ENCODE measurements at places on chromosomes 7 and 10.

DNA sequence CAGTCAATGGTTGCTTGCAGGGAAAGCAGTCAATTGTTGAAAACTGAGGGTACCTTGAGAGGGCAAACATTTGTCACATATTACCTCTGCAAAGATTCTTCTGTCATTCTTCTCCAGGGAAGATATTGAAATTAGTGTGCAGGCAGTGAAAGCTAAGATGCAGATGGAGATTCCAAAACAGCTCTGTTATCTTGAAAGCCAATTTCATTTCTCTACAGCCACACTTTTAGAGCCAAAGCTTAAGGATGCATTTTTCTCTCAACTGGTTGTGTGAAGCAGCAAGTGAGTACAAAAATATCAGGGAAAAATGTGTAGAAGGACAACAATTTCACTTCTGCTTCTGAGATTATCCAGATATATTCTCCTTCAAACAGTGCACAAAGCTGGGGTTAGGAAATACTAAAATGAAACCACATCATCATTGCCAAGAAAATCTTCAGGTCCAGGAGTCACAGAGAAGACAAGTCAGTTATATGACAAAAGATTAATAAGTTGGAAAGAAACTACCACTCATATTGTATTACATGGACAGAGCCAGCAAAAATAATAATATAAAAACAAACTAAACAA lies 16.3 kb downstream of the SGMS1 start:
- no peak for DNase-seq

- DNase-seq: no peak
Measured at GRCh38 chr7:41889472-41889871, 186.6 kb upstream of the INHBA start.

- no peak for DNase-seq
Measured at GRCh38 chr10:129716881-129717280, 247.2 kb downstream of the EBF3 start.

GRCh38 chr10:88374392-88375175 lies 208.5 kb downstream of the RNLS start:
- no peak for DNase-seq

DNA sequence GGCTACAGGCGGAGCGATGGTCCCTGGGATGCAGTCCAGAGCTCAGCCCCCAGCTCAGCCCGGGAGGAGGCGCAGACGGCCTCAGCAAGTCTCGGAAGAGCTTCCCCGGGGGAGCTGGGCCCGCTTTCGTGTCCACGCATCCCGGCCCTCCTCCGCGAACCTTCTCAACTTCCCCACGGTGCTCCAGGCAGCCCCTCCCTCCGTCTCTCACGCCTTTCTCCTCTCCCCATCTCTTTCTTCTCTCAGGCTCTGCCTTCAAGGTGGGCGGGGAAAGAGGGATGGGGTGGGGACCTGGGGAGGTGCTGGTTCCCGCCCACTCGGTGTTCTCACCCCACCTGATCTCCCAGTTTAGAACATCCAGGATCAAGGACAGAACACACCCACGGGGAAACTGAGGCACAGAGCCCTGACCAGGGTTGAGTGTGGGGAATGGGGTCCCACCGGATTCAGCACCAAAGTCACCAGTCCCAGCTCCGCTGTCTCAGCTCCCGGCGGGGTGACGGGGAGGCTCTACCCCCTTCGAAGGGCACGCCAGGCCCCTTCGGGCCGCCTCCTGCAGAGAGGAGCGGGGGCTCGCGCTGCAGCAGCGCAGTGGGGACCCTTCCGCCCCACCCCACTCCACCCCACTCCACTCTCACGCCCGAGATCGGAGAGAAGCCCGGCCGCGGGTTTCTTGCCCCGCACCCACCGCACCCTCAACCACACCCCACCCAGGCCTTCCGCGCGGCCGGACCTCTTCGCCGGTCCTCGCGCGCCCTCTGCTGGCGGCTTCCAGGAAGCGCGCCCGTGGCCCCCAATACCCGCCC lies 18.2 kb downstream of the POLL start:
- peak; percentile 69 for DNase-seq

- DNase-seq: no peak
Measured at GRCh38 chr7:105519353-105519752, 2.7 kb downstream of the PUS7 start.

DNA sequence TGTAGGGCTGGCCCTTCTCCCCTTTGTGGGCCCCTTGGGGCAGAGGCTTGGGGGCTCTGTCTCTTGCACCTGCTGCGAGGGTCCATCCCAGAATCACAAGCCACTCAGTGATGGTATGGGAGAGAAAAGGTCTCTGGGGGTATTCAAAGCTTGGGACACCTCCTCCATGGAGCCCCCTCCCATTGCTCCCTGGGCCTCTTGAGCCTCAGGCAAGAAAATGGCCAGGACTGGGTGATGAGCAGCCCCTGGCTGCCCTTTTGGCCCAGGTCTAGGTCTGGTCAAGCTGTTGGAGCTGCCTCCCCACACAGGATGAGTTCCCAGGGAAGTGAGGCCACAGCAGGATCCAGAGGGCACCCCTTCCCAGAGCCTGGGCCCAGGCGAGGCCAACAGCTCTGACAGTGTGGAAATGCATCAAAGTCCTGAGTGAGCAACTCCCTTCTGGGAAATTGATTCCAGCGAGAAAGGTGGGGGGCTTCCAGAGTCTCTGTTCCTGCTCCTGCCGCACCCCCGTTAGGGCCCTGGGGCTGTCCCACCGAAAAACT lies 3.4 kb upstream of the MYL7 start:
- DNase-seq: no peak

DNA sequence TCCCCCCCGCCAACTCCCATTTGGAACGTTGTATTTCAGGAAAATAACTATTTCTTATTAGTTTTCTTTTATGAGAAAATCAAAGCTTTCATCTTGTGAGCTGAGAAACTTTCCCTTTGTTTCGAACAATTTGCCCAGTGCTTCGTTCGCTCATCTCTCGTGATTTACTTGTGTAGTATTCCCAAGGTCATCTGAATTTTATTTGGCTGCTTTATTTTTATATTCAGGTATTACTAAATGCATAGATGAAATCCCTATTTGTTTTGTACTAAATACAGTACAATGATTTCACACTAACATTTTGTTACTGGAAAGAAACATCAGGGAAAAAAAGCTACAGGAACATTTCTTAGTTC lies 12.0 kb upstream of the EBLN1 start:
- DNase-seq: no peak

- no peak for DNase-seq
Measured at GRCh38 chr10:86888585-86889381, 68.6 kb downstream of the MMRN2 start.

GRCh38 chr10:25232204-25232603 lies 57.4 kb downstream of the GPR158 start:
- DNase-seq: no peak

GRCh38 chr10:129046962-129047361 lies 420.1 kb upstream of the MGMT start:
- DNase-seq: no peak

DNA sequence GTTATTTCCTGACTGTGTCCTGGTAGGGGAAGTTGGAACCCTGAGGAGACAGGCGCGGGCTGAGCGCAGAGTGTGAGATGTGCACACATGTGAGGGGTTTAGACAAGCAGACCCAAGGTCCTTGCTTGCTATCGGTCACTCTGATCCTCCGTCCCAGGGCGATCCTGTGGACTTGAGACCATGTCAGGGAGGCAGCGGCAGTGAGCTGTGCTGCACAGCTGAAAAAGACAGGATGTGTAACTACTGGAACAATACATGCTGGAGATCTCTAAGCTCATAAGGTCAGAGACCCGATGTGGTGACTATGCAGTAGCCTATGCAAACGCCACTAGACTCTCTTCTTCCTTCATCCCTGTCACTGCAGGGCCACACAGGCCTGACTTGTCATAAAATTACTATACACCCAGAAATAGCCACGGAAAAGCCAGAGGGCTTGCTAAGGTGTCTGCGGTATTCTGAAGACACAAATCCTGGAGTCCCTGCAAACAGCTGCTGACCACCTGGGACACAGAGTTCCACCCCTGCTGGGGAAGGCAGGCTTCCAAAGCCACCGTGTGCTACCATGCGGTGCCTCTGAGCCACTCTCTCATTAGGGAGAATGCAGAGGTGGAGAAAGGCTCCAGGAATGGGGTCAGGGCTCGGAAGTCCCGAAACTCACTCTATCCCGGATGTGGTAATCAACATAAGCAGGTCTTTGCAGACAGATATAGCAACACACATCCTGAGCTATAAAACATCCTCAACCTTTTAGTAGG lies 91.1 kb upstream of the DDC start:
- no peak for DNase-seq

DNA sequence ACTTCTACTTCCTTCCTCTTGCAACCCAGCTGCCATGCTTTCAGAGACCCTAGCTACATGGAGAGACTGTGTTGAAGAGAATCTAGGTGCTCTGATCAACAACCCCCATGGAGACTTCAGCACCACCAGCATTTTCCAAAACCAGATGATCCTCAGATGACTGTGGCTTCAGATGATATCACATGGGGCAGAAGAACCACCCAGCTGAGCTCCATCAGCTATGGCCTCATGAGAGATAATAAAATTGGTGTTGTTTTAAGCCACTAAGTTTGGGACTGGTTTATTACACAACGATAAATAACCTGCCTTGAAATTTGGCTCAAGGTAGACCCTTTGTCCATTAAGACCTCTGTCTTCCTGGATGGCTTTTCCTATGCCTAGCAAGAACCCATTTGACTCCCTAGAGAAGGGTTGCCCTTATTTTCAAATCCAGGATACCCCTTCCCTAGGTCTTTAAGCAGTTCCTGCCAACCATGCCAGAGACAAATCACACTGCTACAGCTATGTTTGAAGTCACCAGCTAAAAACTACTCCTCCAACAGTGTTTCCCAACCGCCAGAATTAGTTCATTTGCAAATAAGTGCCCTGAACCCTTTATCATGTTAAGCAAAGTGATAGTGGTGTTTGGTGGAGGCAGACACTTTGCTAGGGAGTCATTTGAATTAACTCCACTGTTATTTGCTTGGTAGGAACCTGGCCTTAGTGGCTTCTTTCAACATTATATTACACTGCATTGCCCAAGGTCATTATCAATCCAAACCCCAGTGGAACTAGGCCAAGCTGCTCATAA lies 136.9 kb upstream of the PALS2 start:
- no peak for DNase-seq

- no peak for DNase-seq
Measured at GRCh38 chr7:78709658-78710057, 743.8 kb downstream of the MAGI2 start.

DNA sequence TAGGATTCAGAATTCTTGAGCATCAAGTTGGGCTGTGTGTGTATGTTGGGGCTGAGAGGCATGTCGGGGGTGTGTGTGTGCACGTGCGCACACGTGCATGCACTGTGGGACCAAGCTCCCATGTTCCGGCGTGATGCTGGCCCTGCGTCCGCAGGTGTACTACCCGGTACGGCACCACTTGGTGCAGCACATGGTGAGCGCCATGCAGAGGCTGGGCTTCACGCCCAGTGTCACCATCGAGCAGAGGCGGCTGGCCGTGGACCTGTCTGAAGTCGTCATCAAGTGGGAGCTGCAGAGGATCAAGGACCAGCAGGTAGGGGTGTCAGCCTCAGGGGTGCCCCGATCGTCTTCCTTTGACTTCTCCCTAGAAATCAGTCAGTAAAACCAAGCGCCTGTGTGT lies 77.7 kb downstream of the TRRAP start:
- no peak for DNase-seq

DNA sequence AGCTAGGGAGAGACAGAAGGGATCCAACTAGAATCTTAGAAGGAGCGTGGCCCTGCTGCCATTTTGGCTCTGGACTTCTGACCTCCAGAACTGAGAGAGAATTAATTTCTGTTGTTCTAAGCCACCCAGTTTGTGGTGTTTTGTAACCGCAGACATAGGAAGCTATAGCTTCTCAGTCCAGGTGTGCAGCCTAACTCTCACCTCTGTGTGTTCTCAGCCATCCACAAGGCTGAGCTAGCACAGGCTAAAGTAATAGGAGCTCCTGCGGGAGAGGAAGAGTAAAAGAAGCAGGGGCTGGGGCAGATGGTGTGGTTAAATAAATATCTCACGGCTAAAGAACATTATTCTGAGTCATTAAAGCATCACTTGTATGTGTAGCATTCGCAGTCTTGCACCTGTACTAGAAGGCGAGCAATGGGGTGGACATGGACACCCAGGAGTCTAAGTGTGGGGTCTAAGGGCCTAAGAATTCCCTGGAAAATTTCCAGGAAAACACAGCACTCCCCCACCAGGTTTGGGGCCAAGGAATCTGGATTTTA lies 94.1 kb downstream of the AOAH start:
- no peak for DNase-seq

DNA sequence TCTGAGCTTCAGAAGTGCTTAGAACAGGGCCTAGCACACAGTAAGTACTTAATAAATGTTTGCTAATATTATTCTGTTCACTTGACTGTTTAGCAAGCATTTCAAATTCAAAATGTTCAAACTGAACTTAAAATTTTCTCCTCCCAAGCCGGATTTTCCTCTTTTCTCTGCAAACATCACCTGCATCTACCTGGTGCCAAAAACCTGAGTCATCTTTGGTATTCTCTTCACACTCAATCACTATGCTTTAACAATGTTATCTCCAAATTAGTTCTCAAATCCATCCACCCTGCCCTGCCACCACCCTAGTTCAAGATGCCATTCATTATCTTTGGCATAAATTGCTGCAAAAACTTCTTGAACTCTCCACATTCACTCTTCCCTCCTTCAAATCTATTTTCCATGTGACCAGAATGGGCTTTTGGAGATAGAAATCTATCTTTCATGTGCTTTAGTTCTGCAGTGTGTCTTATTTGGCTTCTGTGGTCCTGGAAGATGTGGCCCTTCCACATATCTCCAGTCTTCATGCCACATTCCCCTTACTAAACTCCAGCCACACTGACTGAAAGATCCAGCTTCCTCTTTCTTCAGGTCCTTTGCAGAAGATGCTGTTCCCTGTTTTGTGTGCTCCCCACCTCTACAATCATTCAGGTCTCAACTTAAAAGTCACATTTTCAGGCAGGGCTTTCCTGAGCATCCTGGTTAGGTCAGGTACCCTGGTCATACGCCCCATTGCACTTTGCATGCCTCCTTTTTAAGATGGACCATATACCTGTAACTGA lies 2.0 kb downstream of the GGCT start:
- DNase-seq: no peak

- no peak for DNase-seq
Measured at GRCh38 chr10:71209352-71209715, 3.0 kb upstream of the UNC5B start.

GRCh38 chr10:132980426-132981172 lies 38.2 kb upstream of the CFAP46 start:
- DNase-seq: no peak

DNA sequence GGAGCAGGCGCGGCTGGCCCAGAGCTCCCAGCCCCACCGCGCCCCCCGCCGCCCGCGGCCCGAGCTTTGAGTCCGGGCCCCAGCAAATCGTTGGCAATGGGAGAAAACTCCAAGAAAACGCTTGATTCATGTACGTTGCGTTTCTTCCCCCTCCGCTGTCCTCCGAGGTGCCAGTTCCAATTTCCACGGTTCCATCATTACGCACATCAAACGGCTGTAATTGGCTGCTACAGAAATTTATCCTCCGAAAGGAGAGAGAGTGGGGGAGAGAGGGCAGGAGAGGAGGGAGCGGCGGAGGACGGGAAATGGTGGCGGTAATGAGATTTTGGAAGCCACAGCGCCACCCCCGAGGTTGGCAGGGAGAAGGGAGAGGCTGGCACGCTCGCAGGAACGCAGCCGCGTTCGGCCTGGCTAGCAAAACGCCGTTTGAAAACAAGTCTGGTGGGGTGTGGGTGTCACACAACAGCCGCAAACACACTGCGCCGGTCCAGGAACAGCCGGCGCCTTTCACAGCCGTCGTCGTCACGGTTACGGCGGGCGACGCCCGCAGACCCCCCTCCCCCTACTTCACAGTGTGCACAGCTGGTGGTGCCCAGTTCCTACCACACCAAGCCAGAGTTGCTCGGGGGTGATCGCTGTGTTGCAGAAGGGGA lies 57.5 kb downstream of the UNCX start:
- no peak for DNase-seq

- DNase-seq: no peak
Measured at GRCh38 chr10:56880606-56881005, 519.5 kb upstream of the ZWINT start.
